Pancreas (tissue), 10 donors: ENCODE measurements at places on chromosomes 7 and 10. TPM values are rescaled to one million over a fixed set of nuclear protein-coding genes. Genes with fewer than 3 reads are reported as not detected.

GRCh38 chr10:24762966-24763623 lies 39.4 kb upstream of the ARHGAP21 start:
- no peak overlapping the region for H3K4me3 ChIP-seq
- H3K4me1 ChIP-seq = no peaks in the 10 kb centered on the region
- no peaks in the 10 kb centered on the region for H3K36me3 ChIP-seq
- no peak for DNase-seq
- no peaks in the 10 kb centered on the region for H3K27me3 ChIP-seq

- H3K4me3 ChIP-seq = no peak overlapping the region
- no peak for DNase-seq
- H3K27ac ChIP-seq = no peak overlapping the region
- no peaks in the 10 kb centered on the region for H3K36me3 ChIP-seq
- peaks cover under 1% of the 10 kb centered on the region for H3K4me1 ChIP-seq
- H3K27me3 ChIP-seq = no peaks in the 10 kb centered on the region
Measured at GRCh38 chr7:130160023-130160422, 45.2 kb downstream of the TMEM209 start.

- H3K4me1 ChIP-seq = peaks cover 5% of the 10 kb centered on the region
- peak overlapping the region; percentile 31 for H3K27ac ChIP-seq
- peak; percentile 66 for DNase-seq
- H3K4me3 ChIP-seq = no peak overlapping the region
- H3K36me3 ChIP-seq = no peaks in the 10 kb centered on the region
Measured at GRCh38 chr7:29851487-29851886, 45.2 kb downstream of the WIPF3 start.

- no peak overlapping the region for H3K27ac ChIP-seq
- no peaks in the 10 kb centered on the region for H3K36me3 ChIP-seq
Measured at GRCh38 chr10:59460601-59461000, 98.3 kb upstream of the FAM13C start.

GRCh38 chr10:129415215-129416140 lies 51.6 kb upstream of the MGMT start:
- H3K27me3 ChIP-seq = no peaks in the 10 kb centered on the region
- no peak for DNase-seq
- no peak overlapping the region for H3K27ac ChIP-seq
- H3K4me1 ChIP-seq = no peaks in the 10 kb centered on the region
- no peak overlapping the region for H3K4me3 ChIP-seq

GRCh38 chr10:43702213-43702935 lies 53.7 kb upstream of the ZNF32 start:
- H3K27ac ChIP-seq = no peak overlapping the region
- H3K4me3 ChIP-seq = no peak overlapping the region
- H3K4me1 ChIP-seq = no peaks in the 10 kb centered on the region
- H3K36me3 ChIP-seq = no peaks in the 10 kb centered on the region
- no peaks in the 10 kb centered on the region for H3K27me3 ChIP-seq
- DNase-seq = no peak

DNA sequence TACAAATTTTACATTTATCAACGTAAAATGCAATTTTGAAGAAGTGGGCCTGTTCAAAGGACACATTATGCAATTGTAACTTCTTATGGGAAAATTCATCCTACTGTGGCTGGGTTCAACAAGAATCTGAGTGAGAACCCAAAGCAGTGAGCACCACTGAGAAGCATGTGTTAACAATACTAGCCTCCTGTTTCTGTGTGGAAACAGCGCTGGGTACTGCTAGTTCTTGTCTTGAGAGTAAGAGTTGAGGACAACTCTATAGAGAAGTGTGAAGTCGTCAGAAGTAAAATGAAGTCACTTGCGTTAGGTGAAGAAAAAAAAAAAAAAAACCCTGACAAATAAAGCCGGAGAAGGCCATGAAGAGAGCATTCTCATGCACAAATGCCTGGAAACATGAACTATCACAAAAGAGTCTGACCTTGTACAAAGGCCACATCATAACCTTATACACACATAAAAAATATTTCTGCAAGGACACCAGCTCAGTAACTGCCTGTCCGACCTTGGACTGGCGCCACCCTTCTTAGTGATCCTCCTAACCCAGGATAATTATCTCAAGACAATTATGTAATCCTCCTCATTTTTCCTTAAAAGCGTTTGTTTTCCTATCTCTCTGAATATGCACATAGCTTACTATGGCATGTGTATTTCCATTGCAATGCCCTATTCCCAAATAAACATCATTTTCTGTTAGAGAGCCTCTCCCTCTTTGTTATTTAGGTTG lies 554.9 kb downstream of the HTR7 start:
- H3K27ac ChIP-seq = no peak overlapping the region
- no peak for DNase-seq
- no peaks in the 10 kb centered on the region for H3K27me3 ChIP-seq
- H3K4me3 ChIP-seq = no peak overlapping the region
- H3K4me1 ChIP-seq = no peaks in the 10 kb centered on the region

GRCh38 chr10:127216786-127217185 lies 20.4 kb upstream of the INSYN2A start:
- H3K27me3 ChIP-seq = no peaks in the 10 kb centered on the region
- H3K36me3 ChIP-seq = no peaks in the 10 kb centered on the region
- DNase-seq = no peak
- no peak overlapping the region for H3K27ac ChIP-seq
- H3K4me3 ChIP-seq = no peak overlapping the region

GRCh38 chr10:63027531-63027930 lies 105.6 kb upstream of the NRBF2 start:
- H3K36me3 ChIP-seq = no peaks in the 10 kb centered on the region
- H3K4me3 ChIP-seq = no peak overlapping the region

DNA sequence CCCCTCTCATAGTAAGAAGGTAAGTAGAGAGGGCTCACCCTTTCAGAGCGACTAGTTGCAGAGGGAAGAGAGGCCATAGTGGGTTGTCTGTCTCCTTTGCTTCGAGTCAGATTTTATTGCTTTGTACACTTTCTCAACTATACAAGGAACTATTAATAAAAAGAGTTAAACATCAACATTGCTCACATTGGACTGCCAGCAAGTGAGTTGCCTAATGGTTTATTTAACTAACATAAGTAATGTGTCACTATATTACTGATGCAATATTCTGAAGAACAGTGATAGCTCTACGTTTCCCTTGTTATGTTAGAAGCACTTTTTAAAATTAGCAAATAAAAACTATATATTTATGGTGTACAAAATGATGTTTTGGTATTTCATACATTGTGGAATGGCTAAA lies 451.0 kb downstream of the GRM8 start:
- no peaks in the 10 kb centered on the region for H3K27me3 ChIP-seq
- no peak for DNase-seq
- H3K36me3 ChIP-seq = no peaks in the 10 kb centered on the region
- H3K4me3 ChIP-seq = no peak overlapping the region
- no peaks in the 10 kb centered on the region for H3K4me1 ChIP-seq
- H3K27ac ChIP-seq = no peak overlapping the region

DNA sequence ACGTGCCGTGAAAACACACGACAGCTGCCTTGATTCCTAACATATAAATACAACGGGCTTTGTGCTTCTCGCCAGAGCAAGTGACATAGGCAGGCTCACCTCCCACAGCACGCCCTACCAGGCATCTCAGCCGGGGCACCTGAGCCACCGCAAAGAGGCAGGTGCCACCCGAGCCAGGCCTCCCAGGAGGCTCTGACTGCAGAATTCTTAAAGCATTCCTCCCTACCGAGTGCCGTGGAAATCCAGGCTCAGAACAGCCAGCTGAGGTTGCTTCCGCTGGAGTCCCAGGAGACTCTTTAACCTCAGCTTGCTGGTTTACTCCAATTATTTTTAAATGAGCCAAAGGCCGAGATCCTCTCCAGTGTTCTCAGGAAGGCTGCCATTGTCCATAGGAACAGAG lies 206.5 kb downstream of the USP6NL start:
- H3K4me1 ChIP-seq = no peaks in the 10 kb centered on the region
- H3K27me3 ChIP-seq = no peaks in the 10 kb centered on the region
- no peaks in the 10 kb centered on the region for H3K36me3 ChIP-seq
- H3K4me3 ChIP-seq = no peak overlapping the region

The SUGCT gene
- total RNA-seq = 1.0 TPM

The C7orf57 gene
- total RNA-seq = not detected

The CXCL12 gene
- 80.2 TPM for total RNA-seq

The ABCB4 gene
- 0.12 TPM for total RNA-seq

The PRR15 gene
- 1.9 TPM for total RNA-seq

The SMNDC1 gene
- total RNA-seq = 11.4 TPM

The NEUROG3 gene
- total RNA-seq = not detected

The GIMAP5 gene
- 2.8 TPM for total RNA-seq
